NCI-H1417 treated with DMSO at 0.1 percent for 48 hours (cell line): ENCODE measurements at places on chromosomes 1 and 21.

DNA sequence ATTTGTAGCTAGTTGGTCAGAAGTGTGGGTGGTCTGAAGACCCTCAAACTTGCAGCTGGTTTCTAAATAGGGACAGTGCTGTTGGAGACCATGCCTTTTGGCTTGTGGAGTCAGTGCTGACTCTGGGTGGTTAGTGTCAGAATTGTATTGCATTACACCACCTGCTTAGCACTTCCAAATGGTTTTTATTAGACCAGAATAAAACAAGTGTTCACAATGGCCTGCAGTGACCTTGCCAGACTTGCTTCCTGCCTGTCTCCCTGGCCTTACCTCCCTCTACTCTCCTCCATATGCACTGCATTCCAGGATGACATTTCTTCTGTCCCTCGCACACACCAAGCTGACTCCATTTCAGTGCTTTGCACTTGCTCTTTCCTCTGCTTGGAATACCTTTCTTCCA lies 72.7 kb upstream of the CNIH3 start:
- DNase-seq: no peak

DNA sequence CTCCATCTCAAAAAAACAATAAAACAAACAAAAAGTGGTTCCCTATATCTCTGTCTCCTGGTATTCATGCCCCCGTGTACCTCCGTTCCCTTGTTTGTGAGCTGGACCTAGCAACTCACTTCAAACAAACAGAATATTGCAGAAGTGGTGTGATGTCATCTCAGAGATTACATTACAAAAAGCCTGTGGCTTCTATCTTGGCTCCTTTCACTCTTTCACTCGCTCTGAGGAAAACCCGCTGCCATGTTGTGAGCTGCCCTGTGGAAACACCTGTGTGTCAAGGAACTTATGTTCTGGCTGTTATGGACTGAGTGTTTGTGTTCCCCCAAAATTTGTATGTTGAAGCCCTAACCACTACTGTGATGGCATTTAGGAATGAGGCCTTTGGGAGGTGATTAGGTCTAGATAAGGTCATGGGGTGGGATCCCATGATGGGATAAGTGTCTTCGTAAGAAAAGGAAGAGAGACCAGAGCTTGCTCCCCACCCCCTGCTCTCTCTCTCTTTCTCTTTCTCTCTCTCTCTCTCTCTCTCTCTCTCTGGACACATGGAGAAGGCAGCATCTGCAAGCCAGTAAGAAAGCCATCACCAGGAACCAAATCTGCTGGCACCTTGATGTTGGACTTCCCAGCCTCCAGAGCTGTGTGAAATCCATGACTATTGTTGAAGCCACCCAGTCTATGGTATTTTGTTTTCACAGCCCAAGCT lies 7.4 kb upstream of the HYI start:
- no peak for DNase-seq

DNA sequence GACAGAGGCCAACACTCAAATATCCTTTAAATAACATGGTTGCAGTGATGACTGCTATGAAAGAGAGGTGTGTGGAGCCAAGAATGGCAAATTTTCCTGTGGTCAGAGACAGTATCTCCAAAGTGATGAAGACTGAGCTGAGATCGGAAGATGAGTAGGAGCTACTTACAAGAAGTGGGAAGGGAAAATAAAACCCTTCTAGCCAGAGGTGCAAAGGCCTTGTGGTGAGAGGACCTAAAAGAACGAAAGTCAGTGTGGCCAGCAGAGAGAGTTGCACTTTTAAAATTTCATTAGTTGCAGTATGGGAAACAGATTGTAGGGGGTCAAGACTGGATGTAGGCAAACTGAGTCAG lies 17.8 kb downstream of the SLAMF7 start:
- DNase-seq: no peak

GRCh38 chr1:226884116-226884625 lies 13.8 kb downstream of the PSEN2 start:
- DNase-seq: no peak

DNA sequence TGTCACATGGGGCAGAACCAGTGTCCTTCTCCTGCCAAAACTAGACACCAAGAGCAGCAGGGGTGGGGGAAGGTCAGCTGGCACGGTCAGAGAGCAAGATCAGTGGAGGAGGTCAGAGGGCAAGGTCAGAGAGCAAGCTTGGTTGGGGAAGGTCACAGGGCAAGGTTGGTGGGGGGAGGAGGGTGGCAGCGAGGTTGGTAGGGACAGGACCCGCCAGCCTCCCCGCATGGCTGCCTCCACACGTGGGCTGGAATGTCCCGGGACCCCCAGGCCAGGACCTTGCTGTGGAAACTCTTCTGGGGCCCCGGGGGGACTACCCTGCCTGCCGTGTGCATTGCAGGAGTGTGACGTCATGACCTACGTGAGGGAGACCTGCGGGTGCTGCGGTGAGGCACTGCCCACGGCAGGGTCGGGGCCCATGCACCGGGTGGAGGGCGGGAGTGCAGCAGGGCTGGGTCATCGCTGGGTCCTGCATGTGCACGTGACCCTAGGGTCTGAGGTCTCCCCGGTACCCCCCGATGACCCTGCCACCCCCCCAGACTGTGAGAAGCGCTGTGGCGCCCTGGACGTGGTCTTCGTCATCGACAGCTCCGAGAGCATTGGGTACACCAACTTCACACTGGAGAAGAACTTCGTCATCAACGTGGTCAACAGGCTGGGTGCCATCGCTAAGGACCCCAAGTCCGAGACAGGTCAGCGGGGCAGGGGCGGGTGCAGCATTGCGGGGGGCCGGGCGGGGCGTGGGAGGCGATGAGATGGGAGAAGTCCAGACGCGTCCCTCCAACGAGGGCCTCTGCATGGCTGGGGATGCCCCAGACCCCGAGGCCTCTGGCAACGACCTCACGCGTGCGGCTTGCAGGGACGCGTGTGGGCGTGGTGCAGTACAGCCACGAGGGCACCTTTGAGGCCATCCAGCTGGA lies 27.3 kb downstream of the COL6A2 start:
- no peak for DNase-seq

- DNase-seq: no peak
Measured at GRCh38 chr1:98051065-98051675, 130.3 kb upstream of the DPYD start.

DNA sequence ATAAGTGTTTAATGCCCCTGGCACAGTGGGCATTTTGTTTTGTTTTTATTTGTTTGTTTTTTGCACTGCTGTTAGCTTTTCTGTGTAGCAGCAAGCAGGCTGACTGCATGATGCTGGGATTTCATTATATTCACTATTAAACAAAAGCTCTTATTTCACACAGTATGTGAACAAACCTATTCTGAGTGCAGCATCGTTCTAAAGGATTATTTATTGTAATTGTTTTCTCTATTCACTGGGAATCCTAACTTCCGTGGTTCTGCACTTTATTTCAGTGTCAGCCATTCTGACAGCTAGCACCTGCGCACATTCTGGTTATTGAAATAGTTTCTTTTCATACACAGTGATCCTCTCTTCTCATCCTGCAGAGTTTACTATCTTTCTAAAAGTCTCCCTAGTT lies 595.0 kb downstream of the NEGR1 start:
- no peak for DNase-seq

- no peak for DNase-seq
Measured at GRCh38 chr1:12095452-12096263, 32.6 kb downstream of the TNFRSF8 start.

DNA sequence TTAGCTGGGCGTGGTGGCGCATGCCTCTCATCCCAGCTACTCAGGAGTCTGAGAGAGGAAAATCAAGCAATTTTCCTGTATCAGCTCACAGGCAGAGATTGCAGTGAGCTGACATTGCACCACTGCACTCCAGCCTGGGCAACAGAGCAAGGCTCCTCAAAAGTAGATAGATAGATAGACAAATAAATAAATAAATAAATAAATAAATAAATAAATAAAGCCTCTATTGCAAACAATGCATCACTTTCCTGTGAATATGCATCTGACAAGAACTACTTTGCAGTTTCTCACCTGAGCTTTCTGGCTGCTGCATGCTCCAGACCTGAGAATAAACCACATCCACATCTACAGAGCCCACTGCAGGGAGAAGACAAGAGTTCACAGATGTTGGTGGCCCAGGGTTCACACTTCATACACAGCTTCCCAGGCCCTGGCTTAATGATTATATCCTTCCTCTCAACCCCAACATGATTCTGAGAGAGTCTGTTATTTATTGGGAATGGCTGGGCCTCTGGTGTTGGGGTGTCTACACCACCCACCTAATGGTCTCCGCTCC lies 28.6 kb downstream of the FCRL2 start:
- DNase-seq: no peak

DNA sequence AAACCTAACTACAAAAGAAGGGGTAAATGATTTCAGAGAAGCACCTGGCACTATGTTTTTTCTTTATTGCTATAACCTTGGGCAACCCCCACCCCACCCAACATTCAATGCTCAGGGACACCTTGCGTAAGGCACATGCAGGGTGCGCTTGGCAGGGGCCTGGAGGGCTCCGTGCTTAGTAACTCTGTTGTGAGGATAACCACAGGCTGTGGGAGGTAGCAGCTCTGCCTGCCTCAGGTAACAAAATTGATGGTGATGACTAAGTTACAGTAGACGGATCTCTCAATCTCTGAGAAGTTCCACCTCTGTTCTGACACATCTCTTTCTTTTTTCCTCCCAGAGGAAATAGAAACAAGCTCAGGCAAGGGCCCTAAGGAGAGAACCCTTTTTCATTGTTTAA lies 8.7 kb upstream of the CCN1 start:
- no peak for DNase-seq

DNA sequence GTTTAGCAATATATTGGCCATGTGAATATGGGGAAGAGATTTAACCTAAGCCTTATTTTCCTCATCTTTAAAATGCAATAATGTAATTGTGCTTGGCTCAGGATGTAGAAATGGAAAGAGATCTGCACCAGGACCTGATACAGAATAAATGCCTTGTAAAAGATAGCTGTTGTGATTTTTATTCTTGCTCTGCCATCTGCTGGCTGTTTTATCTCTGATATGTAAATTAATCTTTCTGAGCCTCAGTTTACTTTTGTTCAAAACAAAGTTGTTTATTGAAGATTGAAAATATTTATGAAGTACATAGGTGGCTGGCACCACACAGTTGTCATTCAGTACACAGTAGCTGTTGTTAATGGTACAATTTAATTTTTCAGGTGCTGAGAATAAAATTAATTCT lies 21.9 kb downstream of the ZYG11B start:
- DNase-seq: no peak

GRCh38 chr1:202958544-202959275 lies 598 bp upstream of the ADIPOR1 start:
- DNase-seq: no peak

DNA sequence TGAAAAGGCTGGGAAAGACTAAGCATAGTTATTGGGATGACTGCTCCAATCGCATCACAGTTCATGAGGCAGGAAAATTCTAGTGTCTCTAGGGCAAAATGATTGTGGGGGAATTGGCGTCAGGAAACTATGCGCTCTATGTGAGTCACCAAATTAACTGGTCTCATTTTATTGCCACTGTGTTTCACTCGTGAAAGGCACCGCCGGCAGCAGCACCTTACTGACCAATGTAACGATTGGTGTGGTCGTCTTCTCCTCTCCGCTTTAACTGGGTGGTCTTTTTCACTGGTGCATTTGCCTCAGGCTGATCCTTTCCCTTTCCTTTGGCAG lies 83.5 kb downstream of the SPAG17 start:
- DNase-seq: no peak

DNA sequence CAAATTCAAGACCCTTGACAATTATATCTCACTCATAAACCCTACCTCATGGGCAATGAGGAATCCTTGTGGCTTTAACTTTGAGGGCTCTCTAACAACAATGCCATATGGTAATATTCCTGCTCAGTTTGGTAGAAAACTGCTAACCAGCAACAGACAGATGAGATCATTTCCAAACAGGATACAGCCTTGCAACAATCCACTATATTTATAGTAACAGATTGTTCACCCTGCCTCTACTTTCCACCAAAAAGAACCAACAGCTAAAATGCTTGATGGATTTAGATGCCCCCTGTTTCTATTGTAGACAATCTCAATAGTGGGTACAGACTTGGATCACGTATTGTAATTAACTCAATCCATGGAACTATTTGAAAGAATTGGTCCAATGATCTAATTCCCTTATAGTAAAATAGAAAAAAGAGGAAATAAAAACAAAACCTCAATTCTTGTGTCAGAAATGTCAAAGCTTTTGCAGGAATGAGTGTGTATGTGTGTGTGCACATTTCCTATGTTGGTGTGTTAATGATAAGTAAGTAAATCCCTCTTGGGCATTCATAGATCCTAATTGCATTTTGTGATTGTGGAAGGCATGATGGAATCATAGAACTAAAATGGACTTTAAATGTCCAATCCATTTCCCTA lies 100.0 kb upstream of the EDEM3 start:
- no peak for DNase-seq

DNA sequence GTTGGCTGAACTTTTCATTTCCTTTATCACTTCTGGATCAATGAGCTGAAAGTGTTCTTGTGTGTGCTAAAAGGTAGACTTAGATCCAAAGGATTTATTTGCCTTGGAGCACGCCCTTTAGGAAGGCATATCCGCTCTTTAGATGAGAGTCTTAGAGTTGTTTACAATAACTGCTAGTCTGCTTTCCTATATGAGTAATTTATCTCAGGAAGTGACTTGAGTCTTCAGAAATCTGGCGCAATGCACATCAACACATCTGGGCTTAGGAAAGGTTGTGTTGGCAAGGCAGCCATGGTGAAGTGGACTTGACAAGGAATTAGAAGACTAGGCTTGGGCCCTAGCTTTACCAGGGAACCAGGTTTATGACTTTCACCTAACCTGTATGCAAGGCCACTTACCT lies 204.1 kb upstream of the PTGFR start:
- DNase-seq: no peak

DNA sequence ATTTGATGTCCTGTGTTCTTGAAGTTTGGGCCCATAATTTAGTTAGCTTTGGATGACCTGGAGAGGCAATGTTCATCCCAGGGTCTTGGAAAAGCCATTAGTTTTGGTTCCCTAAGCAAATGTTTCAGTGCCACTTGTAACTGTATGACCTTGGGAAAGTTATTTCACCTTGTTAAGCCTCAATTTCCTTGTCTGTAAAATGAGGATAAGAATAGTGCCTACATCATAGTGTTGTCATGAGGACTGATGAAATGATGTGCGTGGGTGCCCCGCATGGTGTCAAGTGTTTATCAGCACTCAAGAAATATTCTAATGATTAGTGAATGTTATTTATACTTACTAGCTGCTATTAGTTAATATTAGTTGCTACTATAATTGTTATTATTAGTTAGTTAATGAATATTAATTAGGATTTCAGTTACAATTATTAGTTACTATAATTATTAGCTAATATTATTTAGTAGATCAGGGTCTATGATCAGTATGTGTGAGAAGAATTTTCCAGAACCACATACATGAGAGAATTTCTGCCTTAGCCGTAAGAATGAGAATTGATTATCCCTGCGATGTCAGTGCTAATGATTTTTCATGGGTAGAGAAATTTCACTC lies 1.9 kb downstream of the SH3BGR start:
- no peak for DNase-seq

DNA sequence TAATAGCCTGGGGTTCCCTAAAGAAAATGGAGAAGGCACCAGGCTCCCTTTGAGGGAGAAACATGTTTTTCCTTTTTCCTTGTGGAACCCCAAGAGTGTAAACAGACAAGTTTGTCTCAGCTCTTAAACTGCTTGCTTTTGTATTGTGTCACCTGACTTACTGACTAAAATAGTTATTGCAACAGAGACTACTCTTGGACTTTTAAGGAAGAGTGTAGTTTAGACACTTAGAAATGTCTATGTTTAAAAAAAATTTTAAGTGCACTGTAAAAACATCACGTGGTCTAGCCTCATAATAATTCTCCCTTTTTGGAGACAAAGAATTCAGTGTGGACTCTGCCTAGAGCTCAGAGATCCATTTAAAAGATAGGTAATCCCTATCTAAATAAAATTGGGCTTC lies 141.1 kb downstream of the TRIM33 start:
- no peak for DNase-seq
